Mucosa of gallbladder (tissue), 1 donor: ENCODE measurements at places on chromosomes 16 and 17. TPM values are rescaled to one million over a fixed set of nuclear protein-coding genes. Genes with fewer than 3 reads are reported as not detected.

GRCh38 chr17:78276098-78276887 is 44.9 kb downstream of the TMEM235 start:
- no peak for DNase-seq

DNA sequence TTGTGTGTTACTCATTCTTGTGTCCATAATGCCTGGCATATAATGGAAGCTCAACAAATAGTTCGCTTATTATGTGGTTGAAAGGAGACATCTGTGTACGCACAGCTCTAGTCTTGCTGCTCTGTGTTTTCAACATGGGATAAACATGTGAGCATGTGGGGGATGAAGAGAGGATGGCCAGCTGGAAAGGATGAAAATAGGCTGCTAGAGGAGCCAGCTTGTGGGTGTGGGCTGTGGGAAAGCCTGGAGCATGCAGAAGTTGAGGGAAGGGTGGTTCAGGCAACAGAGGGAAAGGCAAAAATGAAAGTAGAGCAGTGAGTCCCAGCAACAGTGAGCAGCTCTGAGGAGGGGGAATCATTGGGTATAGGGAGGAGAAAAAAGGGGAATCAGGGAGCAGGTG is 324.6 kb upstream of the CDH11 start:
- no peak for DNase-seq

GRCh38 chr17:968812-969730 is 10.5 kb downstream of the NXN start:
- DNase-seq, result no peak

KRTAP3-1 gene
- total RNA-seq, result not detected

GRCh38 chr17:62739645-62740388 is 68.3 kb downstream of the MARCHF10 start:
- DNase-seq, result no peak

DNA sequence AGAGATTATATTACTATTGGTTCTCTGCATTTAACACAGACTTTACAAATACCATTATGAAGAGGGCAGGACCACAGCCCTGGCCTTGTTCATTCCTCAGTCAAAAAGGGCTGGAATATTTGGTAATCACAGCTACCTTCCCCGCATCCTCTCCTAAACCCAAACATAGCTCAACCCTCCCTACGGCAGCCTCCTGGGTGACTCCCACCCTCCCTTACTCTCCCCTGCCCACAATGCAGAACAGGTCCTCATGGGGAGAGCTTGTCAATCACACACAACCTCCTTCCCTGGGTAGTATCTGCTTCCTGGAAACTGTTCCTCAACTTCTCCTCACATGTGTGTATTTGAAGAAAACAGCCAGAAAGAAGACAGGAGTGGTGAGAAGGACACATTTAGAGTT is 224.2 kb downstream of the C16orf78 start:
- no peak for DNase-seq

GRCh38 chr17:63361182-63361581 is 84.9 kb downstream of the CYB561 start:
- no peak for DNase-seq

GRCh38 chr17:9886141-9886930 is 18.7 kb downstream of the RCVRN start:
- DNase-seq, result no peak

CD300LB gene
- 0.49 TPM for total RNA-seq

DNA sequence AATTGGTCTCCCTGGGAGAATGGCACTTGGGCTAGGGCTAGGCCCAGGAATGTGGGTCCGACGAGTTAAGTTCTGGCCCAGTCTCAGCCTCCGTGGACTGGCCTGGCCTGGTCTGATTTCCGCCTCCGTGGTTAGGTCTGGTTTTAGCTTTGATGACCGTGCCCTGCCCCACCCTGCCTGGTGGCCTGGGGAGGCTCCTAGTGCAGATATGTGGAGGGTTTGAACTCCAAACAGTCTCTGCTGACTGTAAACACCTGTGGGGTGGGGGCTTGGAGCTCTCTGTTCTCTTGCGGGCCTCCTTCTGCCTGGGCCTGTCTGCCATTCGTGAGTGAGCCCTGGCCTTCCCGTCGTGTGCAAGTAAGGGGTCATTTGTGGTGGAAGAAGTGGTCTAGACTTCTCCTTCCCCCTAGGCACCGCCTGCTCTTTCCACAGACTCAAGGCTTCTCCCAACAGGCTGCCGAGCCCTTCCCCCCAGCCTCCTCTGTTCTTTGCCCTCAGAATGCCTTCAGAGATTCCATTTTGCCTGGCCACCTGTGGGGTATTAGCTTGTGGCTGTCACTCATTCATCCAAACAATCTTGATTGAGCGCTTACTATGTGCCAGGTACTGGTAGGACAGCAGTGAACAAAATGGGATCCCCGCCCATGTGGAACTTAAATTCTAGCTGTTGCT is 1.6 kb downstream of the ATP6V0C start:
- DNase-seq, result no peak

DNA sequence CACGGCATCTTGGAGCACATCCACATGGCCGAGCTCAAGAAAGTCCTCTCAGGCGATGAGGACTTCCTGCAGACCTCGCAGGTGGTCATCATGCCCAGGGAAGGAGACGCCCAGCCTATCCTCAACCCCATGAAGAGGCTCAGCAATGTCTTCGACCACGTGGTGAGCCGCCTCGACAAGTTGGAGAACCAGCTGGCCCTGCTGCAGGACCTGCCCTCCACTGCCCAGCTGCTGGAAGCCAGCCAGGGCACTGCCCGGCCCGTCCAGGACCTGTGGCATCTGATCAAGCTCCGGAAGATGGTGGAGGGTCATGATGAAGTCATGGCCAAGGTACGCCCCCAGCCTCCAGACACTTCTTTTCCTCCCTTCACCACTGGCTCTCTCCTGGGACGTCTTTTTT is 440 bp downstream of the C16orf96 start:
- DNase-seq, result no peak
